ENCODE measurements at places on chromosomes 4 and X.

DNA sequence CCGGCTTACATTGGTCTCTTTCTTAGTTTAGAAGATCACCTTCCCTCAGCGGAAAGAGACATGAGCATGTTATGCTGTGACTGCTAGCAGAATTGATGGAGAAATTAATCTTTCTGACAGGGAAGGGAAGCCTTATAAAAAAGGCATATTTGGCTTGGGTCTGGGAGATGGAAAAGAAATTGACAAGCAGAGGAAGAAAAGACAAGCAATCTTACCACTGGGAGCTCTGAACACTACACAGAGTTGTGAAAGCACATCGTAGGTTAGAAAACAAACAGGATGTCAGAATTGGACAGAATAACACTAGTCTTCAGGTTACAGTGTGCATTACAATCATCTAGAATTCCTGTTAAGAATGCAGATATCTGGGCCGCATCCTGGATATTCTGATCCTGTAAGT, 1493.8 kb upstream of the IGFBP7 start:
- DNase-seq: no peak

GRCh38 chrX:39616098-39616729, 481.5 kb downstream of the BCOR start:
- DNase-seq: no peak

GRCh38 chrX:17183566-17183965, 191.4 kb upstream of the NHS start:
- no peak for DNase-seq

DNA sequence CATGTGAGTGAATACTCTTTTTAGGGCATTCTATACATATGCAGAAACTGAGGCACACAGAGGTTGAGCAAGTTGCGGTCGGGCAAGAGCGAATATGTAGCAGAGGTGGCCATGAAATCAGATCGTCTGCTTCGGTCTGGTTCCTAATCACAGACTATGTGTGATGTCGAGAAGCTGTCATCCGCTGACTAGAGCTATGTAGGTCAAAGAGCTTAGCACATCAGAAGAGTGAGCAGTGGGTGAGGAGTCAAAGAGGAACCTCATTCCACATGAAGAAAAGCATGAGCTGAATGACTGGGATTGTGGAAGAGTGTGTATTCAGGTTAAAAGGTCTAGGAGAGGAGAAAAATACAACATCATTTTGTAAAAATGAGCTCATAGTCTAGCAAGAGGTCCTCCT, 19.0 kb downstream of the GAB3 start:
- DNase-seq: no peak

DNA sequence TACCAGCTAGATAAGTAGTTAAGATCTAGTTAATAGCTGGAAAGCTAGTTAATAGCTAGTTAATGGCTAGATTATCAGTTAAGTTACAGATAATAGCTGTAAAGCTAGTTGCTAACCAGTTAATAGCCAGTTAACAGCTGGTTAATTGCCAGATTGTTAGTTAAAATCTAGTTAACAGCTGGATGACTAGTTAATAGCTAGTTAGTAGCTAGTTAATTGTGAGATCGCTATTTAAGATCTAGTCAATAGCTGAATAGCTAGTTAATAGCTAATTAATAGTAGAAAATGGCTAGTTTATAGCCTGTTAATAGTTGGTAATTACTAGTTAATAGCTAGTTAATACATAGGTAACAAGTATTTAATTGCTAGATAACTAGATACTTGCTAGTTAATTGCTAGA, 630.5 kb upstream of the CT83 start:
- no peak for DNase-seq

DNA sequence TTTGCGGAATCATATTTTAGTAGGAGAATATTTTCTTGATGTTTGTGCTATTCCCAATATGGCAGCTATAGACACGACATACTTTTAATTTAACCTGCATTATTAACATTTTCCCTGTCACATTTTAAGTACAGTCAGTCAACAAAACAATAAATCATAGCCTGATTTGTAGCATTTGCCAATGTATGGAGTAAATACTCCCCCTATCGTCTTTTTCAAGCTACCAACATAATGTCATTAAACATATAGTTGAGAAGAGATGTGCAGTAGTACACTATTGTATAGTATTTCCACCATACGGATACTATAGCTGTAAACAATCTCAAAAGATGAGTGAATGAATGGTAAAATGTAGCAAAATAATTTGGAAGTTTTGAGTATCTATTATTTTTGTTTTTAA, 303.7 kb upstream of the MAGEB2 start:
- DNase-seq: no peak

GRCh38 chr4:183732296-183732695, 73.2 kb downstream of the TRAPPC11 start:
- DNase-seq: no peak

- no peak for DNase-seq
These were observed 239.4 kb upstream of the BOD1L1 start for GRCh38 chr4:13866881-13867280.

- DNase-seq: no peak
These were observed 18.8 kb upstream of the COL25A1 start for GRCh38 chr4:109321232-109321631.

DNA sequence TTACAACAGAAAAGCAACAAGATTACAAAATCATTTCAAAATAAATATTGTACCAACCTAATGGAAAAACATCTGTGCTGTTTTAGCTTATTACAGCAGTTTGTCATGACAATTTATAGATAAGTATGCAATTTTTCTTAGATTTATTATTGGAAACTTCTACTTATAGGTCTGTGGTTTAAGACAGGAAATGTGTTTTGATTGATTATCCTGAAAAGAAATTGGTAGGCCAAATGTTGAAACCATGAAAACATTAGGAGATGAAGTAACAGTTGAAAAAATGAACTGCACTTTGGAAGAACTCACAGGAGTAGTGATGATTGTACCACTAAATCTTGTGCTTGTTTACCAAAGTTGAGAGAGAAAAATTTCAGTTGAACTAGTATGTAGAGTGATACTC, 162.2 kb upstream of the GIMD1 start:
- no peak for DNase-seq

GRCh38 chr4:9832640-9833039, 51.2 kb downstream of the DRD5 start:
- no peak for DNase-seq

All from NCI-H2081 (cell line).